T-helper 2 cell (primary cell): ENCODE measurements at places on chromosomes 12 and 14.
A peak's percentile ranks its signal among the peaks of the same experiment; 100 is the strongest.

DNA sequence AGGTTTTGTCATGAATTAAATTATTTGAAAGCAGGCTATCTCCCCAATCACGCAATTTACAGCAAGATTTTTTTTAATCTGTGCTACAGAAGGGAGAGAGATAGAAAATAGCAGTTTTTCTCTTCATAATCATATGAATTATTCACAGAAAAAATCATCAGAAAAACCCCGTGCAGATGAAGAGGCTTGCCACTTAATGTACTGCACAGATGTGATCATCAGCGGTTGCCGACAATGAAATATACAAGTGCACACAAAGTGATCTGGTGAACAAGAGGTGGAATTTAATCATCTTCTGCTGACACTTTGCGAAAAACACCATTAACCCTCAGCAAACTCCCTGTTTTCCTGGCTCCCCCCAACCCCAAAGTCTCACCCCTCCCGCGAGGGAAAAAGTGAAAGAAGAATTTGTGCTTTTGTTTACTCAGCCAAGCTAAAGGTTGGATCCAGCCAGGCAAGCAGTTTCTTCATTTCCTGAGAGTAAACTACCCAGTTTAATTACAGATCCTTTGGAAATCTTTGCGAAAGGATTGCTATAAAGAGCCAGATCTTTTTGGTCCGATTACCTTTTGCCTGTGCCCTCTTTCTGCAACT is 3.1 kb upstream of the LMO3 start:
- DNase-seq: no peak

DNA sequence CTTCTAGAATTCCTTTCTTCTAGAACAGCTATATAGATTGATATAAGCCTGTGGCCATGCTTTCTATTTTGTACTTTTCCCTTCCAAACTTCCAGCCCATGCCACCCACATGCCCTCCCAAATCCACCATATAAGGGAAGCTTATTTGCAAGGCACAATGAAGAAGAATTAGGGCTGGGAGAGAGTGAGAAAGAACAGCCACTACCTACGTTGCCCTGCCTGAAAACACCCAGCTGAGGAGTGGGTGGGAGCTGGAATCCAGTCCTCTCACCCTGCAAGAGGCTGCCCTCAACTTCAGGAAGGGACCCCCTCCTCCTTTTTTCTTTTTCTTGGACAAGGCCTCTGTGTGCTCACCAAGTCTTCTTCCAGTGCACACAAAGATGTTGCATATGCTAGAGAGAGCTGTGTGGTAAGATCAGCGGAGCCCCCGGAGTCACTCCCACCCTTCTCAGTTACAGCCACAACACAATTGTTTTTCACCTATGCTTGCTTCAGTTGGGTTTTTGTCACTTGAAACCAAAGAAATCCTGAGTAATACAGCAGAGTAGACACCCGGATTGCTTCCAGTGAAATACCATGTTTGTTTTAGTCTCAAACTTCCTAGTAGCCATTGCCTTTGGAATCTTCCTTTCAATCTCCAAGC is 38.8 kb downstream of the CDKL1 start:
- no peak for DNase-seq

- no peak for DNase-seq
These were observed 81.8 kb downstream of the NOS1 start for GRCh38 chr12:117279606-117280005.

DNA sequence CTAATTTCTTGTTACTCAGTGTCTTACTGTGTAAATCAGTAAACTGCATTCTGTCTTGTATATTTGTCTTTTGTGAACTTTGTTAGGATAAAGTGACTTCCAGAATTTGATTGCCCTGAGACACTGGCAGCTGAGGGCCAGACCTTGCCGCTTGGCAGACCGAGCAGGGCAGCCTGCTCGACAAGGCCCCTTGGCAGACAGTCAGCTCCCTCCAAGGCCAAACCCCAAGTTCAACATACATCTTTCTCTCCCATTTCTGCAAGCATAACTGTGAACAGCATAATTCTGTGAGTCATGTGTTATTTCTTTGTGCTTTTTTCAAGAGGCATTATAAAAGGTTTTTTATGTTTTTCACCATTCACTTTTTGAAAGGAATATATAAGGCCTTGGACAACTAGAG is 39.2 kb upstream of the BMAL2 start:
- no peak for DNase-seq

DNA sequence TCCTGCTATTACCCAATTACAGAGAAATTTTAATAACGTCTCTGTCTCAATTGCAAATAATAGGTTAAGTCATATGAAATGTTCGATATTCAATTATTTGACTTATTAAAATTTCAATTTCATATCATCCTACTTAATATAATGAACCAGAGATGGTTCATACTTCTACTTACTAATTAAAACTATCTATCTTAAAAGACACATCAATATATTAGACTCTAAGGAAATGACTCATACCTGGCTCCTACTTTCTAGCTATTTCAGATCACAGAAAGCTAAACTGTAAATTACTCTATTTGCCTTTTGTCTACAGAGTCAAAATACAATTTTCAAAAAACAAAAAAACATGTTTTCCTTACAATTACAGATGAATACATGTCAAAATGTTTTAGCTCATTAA is 99.6 kb downstream of the CAPZA3 start:
- DNase-seq: no peak

GRCh38 chr12:32567296-32567674 is 111.8 kb upstream of the DNM1L start:
- no peak for DNase-seq

DNA sequence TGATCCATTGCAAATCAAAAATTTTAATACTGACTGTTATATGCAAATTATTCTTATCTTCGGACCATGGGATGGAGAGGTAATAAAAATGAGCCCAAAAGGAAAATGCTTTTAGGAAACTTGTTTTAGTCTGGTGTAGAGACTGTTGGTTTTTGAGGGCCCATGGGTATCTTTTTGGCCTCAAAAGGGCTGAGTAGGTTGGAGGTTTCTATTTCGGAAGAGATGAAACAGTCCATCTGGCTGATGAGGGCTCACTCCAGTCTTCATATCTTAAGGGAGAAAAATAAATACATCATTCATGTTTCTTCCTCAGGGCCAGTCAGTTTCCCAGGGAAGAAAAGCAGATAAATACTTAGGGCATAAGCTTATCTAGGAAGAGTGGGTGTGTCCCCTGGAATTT is 290.7 kb downstream of the RMST start:
- DNase-seq: no peak

GRCh38 chr12:116194935-116195431 is 82.5 kb downstream of the MED13L start:
- peak; percentile 84 for DNase-seq

- DNase-seq: no peak
These were observed 96.6 kb downstream of the ZFP36L1 start for GRCh38 chr14:68696266-68696665.

GRCh38 chr14:94127330-94127729 is 2.1 kb downstream of the IFI27L2 start:
- DNase-seq: no peak

GRCh38 chr14:21056520-21057163 is 980 bp upstream of the RNASE8 start:
- no peak for DNase-seq

DNA sequence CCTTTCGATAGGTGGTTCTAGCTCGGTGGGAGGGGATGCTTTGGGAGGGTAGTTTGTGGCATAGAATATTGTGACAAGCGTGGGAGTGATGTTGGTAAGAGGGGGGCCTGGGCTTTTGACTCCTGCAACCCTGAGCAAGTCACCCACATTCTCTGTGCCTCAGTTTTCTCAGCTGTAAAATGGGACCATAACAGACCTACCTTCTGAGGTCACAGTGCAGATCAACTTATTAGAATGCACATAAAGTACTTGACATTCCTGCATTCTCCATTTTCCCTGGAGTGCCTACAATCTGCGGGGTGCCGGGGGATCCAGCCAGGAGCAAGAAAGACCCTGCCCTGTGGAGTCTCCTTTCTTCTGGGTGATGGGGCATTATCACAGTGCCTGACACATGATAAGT is 63.2 kb downstream of the SLC24A4 start:
- no peak for DNase-seq

- no peak for DNase-seq
These were observed 8.7 kb upstream of the PLEKHA5 start for GRCh38 chr12:19120795-19121194.

GRCh38 chr12:109572506-109572845 is 828 bp downstream of the MMAB start:
- no peak for DNase-seq

DNA sequence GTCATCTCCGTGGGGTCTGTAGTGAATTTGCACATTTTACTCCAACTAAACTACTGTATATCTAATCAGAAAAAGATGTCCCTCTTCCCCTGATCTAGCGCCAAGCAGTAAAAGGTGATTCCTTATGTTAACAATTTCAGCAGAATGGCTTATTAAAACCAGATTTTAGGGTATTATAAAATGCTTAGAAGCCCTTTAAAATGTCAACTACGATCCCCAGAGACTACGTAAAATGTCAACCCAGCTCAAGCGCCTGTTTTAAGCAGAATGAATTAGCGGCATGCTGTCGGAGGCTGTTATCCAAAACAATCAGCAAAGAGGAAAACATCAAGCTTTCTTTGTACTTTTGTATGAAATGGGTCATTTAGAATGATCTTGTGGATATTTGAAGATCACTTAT is 408.9 kb downstream of the SOX5 start:
- no peak for DNase-seq

DNA sequence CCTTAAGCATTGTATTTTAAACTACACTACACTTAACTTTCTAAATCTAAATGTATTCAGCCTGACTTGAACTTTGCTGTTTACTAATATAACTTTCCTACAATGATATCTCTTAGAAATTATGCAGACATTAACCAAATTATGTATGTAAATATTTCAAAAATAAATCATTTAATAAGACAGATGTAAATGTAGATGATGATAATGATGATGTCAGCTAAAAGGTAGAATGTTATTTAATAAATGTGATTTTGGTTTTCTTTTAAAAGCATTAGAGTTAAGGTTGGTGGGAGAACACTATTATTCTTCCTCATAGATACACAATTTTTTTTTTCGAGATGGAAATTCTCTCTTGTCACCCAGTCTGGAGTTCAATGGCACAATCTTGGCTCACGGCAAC is 10.1 kb downstream of the TAS2R43 start:
- no peak for DNase-seq

- DNase-seq: no peak
These were observed 34.9 kb downstream of the CREBL2 start for GRCh38 chr12:12646483-12647072.

DNA sequence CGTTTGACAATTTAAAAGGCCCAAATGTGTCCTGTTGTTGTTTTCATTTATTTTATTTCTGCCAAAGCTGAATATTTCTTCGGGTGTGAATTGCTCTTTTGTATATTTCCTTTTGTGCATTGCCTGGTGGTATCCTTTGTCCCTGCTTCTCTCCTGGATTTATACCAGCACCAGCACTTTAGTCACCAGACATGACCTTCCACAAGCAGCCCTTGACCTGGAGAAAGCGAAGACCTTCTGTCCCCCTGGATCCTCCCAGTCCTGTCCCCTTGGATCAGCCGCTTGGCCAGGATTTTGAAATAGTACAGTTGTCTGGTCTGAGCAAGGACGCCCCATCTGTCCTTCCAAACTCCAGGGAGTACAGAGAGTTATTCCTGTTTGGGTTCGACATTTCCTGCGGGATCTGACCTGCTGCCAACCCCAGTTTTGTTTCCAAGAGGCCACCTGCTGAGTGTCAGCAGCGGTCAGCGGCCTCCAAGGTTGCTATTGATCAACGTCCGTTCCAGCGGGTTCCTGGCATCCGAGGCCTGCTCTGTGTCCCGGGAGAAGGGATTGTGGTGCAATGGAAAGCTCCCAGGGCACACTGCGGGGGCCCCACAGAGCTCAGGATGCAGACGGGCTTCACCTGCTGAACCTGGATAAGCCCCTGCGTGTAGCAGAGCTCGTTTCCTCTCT is 45.1 kb upstream of the CHGA start:
- no peak for DNase-seq

- DNase-seq: no peak
These were observed 419.0 kb upstream of the MGAT4C start for GRCh38 chr12:86675197-86675596.

DNA sequence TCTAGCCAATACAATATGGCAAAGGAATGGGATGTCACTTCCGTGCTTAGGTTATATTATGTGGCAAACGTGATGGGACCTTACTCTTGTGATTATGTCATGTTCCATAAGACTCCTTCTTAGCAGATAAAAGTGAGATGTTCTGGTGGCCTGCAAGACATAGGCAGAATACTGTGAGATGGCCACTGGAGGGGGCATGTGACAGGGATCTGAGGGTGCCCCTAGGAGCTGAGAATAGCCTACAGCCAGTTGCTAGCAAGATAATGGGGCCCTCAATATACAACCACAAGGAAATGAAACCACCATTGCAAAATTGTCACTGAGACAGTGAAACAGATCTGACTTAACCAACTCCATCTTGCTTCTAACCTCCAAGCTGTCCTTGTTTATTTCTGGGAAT is 151.4 kb upstream of the SSTR1 start:
- no peak for DNase-seq

DNA sequence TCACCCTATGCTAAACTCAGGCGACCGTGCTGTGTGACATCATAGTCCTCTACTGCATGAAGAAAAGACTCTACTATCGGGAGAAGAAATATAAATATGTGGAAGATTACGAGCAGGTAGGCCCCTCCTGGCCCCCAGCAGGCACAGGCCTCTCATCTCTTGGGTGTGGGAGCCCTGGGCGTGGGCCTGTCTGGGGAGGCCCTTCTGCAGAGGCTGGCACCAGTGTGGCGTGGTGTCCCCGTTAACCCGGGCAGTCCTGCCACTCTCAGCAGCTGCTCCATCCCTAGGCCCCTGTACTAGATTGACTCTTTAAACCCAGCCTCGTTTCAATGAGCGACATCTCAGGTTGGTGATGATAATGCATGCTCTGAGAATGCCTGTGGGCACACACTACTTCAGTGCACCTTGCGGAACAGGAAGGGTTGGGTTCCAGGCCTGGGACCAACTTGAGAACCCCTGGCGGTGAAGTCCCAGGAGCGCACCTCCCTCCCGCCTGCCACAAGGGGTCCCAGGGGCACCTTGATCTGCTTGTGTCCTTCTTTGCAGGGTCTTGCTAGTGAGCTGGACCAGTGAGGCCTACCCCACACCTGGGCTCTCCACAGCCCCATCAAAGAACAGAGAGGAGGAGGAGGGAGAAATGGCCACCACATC is 23.2 kb downstream of the P2RX4 start:
- no peak for DNase-seq

GRCh38 chr14:35343702-35344101 is 51.5 kb downstream of the PSMA6 start:
- DNase-seq: no peak

- DNase-seq: no peak
These were observed 111.0 kb downstream of the BEGAIN start for GRCh38 chr14:100476012-100476822.

GRCh38 chr12:108257004-108257403 is 82.1 kb downstream of the CMKLR1 start:
- no peak for DNase-seq
